ENCODE measurements at places on chromosomes 13 and 19.

GRCh38 chr13:111575276-111575675, 254.8 kb downstream of the TEX29 start:
- no peak for DNase-seq

DNA sequence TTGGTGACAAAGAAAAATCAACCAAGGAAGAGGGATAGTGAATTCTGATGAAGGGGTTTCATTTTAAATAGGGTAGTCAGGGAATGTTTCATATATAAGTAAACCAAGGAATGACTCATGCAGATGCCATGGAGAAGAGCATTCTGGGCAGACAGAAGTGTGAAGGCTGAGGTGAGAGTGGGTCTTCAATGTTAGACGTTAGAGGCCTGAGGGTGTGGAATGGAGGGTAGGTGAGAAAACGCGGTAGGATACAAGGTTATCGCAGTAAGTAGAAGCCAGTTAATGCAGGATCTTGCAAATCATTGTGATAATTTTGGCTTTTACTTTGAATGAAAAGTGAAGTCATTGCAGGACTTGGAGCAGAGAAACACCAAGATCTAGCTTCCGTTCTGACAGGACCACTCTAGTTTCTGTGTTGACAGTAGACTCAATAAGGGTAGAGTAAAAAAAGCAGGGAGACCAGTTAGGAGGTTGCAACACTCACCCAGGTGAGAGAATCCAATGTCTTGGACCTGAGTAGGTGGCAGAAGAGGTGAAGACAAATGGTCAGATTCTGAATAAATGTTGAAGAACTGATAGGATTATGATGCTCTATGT, 225.2 kb upstream of the TMTC4 start:
- no peak for DNase-seq

DNA sequence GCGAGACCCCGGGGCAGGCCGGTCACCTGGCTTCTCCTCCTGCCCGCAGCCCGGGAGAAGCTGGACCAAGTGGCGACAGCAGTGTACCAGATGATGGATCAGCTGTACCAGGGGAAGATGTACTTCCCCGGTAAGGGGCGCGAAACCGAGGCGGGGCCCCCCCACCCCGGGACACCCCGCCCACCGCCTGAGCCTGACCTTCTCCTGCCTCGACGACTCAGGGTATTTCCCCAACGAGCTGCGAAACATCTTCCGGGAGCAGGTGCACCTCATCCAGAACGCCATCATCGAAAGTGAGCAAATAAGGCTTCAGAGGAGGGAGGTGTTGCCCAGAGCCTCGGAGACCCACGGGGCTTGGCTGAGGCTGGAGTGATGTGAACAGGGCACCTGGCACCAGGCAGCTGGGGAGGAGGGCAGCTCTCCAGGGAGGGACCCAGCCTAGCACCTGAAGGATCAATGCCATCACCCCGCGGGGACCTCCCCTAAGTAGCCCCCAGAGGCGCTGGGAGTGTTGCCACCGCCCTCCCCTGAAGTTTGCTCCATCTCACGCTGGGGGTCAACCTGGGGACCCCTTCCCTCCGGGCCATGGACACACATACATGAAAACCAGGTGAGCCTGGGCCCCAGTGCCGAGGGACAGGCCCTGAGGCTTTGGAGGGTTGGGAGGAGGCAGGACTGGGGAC, 629 bp downstream of the IZUMO4 start:
- DNase-seq = no peak

- DNase-seq = no peak
Measured at GRCh38 chr19:18097993-18098890, 664 bp downstream of the MAST3 start.

GRCh38 chr13:33349986-33350826, 64.7 kb upstream of the STARD13 start:
- DNase-seq = no peak

DNA sequence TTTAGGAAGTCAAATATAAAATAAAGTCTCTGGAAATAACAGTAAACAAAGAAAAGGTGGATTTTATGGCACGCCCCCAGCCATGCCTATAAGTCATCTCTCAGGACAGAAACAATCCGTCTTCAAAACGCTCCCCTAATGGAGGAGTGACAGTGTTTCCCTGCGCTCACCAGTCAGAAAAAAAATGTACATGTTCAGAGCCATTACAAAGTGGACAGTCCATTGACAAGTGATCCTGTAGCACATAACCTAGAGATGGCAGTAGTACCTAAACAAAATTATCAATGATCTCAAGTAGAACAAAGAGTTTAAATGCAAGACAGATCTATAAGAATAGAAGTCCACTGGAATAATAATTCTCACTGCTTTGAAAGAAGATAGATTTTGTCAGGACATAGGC, 891.7 kb upstream of the MIR17HG start:
- no peak for DNase-seq

- DNase-seq = no peak
Measured at GRCh38 chr19:54245936-54246335, 3.3 kb upstream of the LILRA6 start.

- no peak for DNase-seq
Measured at GRCh38 chr19:32876236-32876918, 6.8 kb upstream of the SLC7A9 start.

DNA sequence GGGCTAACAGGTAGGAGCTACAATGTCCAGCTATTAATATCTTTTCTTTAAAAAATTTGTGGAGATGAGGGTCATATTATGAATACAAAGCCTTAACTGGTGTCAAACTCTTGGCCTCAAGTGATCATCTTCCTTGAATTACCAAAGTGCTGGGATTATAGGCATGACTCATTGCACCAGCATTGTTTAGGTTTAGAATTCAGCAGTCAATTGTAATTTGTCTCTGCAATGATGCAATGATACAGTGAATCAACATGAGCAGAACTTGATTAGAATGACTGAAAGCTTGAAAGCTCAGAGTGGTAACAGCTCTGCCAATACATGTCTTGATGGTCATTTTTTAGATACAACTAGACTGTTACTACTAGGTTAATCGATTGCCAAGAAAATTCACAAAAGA, 752.8 kb upstream of the MIR17HG start:
- no peak for DNase-seq

DNA sequence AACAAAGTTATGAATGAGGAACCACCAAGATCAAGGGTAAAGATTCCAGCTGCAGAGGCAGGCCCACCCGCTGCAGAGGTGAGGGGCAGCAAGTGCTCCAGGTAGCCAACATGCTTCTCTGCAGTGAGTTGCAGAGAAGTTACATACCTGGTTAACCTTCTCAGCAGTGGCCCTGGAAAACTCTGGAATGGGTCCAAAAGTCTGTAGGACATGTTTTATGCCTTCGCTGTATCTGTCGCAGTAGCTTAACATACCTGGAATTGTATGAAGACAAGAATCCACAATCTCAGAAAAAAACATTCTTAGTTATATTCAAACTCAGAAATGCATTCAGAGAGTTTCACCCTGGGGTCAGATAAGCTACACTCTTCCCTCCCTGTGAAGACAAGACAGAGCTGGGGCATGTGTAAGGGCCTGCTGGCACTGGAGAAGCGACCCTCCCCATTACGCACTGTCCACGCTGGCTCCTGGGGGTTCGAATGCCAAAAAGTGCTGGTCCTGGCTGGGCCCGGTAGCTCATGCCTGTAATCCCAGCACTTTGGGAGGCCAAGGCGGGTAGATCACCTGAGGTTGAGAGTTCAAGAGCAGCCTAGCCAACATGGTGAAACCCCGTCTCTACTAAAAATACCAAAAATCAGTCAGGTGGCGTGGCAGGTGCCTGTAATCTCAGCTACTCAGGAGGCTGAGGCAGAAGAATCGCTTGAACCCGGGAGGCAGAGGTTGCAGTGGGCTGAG, 121.0 kb downstream of the CRYL1 start:
- DNase-seq = no peak

DNA sequence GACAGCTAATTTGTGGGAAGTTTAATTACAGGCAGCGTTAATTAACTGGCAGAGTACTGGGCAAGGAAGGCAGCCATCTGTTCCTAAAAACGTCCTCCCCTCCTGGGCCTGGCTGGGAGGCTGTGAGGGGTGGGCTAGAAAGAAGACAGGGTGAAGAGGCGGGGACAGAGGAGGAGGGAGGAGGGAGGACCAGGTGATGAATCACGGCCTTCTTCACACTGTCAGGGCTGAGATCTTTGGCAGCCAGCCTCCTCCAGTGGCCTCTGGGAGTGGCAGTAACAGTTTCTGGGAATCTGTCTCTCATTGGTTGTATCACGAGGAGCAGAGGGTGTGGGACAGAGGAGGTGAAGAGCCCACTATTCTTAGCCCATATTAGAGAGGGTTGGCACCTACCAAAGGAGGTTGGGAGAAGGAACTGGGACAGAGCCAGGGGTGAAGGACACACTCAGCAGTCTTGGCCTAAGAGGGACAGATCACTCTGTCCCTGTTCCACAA, 9.6 kb upstream of the ZNRF4 start:
- no peak for DNase-seq

DNA sequence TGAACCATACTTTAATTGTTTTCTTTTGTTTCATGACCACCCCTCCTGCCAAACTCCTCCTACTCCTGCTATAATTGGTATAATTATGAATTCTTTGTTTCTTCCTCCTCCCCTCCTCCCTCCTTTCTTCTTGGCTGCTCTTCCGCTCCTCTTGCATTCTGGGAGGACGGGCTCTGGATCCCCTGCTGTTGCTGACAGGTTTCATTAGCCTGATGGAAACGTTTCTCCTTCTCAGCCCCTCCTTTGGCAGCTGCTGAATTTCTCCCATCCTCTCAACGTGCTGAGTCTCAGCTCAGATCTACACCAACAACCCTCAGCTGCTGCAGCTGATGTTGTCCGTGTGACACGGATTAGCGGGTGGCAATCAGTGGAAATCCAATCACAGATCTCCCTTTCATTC, 97.1 kb upstream of the UBAC2 start:
- no peak for DNase-seq

GRCh38 chr13:35698911-35699576, 222.6 kb upstream of the MAB21L1 start:
- DNase-seq = no peak

DNA sequence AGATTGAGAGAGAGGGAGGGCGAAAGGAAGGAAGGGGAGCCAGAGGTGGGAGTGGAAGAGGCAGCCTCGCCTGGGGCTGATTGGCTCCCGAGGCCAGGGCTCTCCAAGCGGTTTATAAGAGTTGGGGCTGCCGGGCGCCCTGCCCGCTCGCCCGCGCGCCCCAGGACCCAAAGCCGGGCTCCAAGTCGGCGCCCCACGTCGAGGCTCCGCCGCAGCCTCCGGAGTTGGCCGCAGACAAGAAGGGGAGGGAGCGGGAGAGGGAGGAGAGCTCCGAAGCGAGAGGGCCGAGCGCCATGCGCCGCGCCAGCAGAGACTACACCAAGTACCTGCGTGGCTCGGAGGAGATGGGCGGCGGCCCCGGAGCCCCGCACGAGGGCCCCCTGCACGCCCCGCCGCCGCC, at the start of gene TNFSF11:
Gene TNFSF11 (plus strand): TSS at position 142 of the 400 bp plus-strand sequence. CDS start 152 bp downstream, at position 294.
- peak; percentile 9 for DNase-seq

- DNase-seq = no peak
Measured at GRCh38 chr19:9727644-9728043, 40.9 kb downstream of the ZNF846 start.

GRCh38 chr19:19062454-19063182, 1.2 kb upstream of the SLC25A42 start:
- no peak for DNase-seq

GRCh38 chr19:11986754-11987153, 21.9 kb downstream of the ZNF763 start:
- DNase-seq = no peak

DNA sequence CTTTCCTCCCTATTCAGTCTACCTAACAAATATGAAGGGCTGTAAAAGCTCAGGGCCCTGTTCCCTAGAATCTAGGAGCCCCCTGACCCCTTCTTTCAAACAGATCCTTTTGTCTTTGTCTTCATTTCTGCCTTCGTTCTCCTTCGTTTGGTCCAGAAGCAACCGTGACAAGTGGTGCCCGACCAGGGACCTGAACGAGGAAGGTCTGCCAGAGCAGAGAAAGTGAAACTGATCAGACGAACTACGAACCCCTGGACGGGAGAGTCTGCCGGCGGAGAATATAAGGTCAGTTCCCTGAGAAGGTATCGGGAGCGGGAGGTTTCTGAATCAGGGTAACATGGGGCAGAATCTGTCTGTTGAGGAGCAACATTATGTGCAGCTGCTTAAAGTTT, 751 bp downstream of the ERVK3-1 start:
- DNase-seq = no peak

DNA sequence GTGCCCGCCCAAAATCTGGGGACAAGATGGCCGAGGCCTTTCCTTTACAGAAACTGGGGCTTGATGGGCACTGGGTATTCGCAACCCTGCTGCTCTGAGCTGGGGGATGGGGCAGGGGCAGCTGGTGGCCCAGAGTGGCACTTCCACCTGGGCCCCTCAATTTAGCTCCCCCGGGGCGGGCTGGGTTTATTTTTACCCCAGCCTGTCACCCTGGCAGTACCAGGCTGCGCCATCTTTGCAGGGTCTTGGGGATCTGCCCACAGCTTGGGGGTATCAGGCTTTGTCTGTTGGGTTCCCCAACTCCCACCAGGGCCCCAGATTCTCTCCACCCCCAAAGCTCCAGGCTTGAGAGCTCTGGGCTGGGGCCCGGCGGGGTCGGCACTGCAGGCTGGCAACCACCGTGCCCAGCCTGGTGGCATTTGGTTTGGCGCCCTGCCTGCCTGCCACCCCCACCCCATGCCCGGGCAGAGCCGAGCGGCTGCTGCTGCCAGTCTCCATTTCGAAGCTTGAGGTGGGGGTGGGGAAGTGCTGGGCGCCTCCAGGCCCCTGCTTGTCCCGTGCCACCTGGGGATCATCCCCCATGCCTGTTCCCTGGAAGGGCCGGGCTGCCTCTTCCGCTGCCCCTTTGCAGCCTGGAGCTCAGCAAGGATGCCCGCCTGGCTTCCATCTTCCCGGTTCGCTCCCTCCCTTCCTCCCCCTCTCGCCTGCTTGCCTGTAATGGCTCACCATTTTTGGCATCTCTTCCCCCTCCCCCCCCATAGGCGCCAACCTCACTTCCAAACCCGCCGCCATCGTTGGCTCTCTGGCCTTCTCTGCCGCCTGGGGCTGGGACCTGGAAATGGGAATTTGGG, 11.4 kb downstream of the NFIX start:
- DNase-seq = no peak

GRCh38 chr19:40542202-40542859, 34.3 kb upstream of the SHKBP1 start:
- DNase-seq = no peak

DNA sequence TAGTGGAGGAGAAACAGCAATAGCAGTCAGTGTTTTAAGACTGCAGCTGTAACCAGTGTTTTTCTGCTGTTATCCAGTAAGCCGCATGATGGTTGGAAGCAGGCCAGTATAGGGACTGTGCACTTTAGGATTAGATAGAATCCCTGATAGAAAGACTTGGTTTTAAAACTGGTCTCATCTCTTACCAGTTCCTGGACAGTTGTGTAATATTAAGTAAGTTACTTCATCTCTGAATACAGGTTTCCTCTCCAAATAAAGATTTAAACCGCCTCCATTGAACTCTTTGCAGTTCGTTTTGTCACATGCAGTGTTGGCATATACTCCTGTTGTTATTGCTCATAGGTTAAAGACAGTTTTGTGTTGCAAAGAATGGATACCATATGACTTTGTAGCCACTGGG, 25.6 kb downstream of the URI1 start:
- DNase-seq = no peak

GRCh38 chr19:35644987-35645679, 3.0 kb upstream of the COX6B1 start:
- DNase-seq = peak; percentile 72

GRCh38 chr13:19591864-19592263, 30.5 kb upstream of the TPTE2 start:
- DNase-seq = no peak

GRCh38 chr13:40024204-40024966, 368.9 kb downstream of the COG6 start:
- no peak for DNase-seq
